ENCODE measurements at places on chromosomes 2 and 18.

DNA sequence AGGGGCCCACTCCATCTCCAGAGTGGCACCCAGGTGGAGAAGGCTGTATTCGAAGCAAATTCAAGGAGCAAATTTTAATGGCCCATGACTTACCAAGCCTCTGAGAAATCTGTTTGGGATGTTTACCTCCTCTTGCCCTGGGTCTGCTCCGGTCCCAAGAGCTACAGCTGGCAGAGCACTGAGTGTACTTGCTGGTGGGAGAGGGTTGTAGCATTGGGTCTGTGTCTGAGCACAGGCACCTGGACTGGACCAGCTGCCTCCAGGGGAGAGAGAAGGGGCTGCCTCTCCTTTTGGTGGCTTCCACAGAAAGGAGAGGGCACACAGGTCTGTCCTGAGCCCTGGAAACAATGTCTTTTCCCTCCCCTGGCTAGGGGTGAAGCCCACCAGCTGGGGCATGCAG is 9.8 kb downstream of the EN1 start:
- DNase-seq, result no peak

DNA sequence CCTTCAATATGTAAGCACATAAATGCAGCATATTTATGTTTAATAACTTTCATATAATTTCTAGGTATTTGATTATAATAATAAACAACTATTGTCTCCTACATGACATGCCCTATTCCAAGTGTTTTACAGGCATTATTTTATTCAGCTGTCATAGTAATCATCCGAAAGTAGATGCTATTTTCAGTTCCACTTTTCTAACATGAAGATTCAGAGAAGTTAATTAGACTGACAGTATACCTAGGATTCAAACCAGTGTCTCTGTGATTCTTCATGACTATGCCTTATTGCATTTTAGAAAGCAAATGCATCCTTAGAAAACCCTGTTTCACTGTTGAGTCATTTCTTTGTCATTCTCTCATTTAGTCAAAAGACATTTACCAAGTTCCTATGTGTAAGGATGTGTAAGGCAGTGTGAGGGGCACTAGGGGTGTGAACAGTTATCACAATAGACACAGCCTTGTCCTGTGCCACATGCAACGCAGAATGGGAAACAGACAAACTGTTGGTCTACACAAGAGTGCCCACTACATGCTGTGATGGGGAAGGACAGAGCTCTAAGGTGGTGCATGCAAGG is 79.8 kb downstream of the DTNA start:
- DNase-seq, result no peak

DNA sequence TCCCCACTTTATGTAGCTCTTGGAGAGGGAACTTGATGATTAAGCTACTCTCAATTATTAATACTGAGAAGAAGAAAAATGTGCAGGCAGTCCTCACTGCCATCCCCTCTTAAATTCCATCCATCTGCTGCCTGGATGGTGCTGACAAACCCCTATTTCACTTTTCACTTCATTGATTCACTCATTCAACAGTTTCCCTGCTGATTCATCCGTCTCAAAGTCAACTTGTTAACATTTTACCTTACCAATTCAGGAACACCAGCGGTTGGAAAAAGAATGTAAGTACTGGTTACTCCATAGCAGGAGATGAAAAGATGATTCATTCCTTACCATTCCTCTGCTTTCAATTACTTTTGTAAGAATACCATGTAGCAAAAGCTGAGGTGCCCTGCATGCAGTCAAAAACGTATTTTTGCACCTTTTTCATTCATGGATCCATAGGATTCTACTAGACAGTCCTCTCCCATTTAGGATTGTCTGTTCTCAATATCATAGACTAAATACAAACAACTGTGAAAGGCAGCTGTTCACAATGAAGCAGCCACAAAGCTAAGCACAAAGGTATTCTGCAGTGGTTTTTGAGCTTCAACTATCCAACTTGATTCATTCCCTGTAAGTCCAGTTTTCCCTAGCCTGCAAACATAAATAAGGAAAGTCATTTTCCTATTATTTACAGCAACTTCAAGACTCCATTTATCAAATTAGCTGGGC is 262.0 kb downstream of the MREG start:
- DNase-seq, result no peak

- DNase-seq, result no peak
Measured at GRCh38 chr2:101515477-101515876, 40.6 kb upstream of the RFX8 start.

GRCh38 chr18:811892-812375 is at the start of gene YES1:
Gene YES1, minus strand, starts transcription at chr18:812242. Its CDS starts 55,415 bp downstream, at chr18:756827.
- DNase-seq, result no peak

GRCh38 chr2:128986867-128987268 is 668.2 kb upstream of the HS6ST1 start:
- DNase-seq, result no peak

DNA sequence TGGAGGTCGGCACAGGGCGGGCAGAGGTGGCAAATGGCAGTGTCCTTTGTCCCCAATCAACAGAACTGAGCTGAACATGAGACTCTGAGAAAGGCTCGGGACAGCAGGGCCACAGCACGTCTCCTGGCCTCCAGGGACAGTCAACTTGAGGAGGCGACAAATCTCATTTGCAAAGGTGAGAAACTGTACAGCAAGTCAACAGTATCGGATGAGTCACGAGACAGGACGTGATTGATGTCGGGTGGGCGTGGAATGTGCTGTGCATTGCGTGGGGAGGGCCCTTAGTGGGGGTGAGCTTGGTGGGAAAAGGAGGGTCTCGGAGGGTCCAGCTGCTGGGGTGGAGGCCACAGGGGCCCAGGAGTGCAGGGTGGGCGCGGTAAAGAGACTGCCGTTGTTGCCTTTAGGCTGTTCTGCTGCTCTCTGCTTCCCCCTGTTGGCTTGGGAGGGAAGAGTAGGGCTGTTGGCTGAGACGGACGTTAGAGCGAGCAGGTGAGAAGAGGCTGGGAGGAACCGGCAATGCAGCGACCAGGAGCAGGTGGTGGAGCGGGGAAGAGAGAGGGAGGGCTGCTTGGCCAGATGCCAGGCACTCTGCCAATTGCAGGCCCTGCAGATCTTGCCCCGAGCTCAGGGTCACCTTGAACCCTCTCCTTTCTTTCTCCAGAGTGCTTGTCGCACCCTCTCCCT is 164.3 kb downstream of the BCL2 start:
- DNase-seq, result peak; percentile 95

DNA sequence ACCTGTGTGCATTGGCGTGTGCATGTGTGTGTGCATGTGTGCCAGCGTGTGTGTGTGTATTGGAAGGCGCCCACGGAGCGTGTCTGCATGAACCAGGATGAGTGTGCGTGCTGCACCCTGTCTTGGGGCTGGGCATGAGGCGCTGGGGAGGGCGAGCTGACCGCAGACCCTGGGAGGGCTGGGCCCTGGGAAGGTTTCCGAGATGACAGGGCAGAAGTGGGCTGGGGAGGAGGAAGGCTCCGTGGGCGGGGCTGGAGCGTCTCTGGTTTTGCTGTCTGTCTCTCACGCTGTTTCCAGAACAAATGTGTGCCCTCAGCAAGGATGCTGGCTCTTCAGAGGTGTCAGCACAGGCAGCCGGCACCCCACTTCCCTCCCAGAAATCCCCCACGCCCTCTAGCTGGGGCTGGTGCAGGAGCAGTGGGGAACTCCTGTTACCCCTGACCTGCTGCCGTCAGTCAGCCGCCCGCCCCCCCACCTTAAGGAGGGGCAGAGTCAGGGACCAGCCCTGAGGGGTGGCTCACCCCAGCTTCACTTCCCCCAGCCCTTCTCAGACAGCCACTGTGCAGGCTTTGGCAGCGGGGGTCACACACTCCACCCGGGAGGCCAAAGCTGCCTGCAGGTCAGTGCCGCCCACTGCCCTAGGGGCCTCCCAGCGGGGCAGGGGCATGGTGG is at the start of gene GPR35:
GPR35 (plus strand) TSS at position 531 of the 672 bp plus-strand sequence. CDS start 4,473 bp downstream, outside the sequence.
- no peak for DNase-seq

DNA sequence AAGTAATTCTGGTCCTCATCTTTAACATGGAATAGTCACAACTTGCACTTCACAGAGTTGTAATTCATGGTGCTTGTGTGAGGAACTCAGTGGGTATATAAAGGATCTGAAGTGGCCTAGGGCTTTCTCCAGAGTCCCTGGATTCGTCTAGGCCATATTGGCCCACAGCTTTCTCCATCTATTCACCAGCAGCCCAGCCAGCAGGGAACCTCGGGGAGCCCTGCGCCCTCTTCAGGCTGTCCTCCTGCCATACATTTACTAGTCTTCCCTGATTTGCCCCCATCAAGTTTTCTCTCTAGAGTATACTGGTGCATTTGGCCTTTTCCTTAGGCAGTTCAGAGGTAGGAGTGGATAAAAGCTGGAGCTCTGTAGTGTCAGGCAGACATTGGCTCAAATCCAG is 278.3 kb downstream of the MYCN start:
- no peak for DNase-seq

DNA sequence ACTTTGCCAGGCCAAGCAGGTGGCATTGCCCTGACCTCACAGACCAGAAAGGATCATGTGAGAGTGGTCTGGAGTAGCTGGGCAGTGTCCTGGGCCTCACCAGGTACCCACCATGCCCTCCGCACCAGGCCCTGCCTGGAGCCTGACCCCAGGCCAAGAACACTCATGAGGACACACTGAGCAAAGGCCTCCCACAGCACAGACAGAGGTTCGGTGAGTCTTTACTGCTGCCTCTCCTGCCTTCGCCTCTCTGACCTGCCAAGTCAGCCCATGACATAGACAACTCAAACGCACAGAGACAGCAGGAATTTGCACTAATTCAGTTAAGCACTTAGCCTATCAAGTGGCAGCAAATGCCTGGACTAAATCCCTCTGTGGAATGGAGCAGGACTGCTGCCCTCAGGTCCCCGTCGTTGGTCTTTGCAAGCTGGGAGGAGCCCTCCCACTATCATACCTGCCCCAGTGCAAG is 62.5 kb downstream of the RHOB start:
- DNase-seq, result no peak

GRCh38 chr2:108571286-108571685 is 37.0 kb downstream of the LIMS1 start:
- DNase-seq, result no peak

DNA sequence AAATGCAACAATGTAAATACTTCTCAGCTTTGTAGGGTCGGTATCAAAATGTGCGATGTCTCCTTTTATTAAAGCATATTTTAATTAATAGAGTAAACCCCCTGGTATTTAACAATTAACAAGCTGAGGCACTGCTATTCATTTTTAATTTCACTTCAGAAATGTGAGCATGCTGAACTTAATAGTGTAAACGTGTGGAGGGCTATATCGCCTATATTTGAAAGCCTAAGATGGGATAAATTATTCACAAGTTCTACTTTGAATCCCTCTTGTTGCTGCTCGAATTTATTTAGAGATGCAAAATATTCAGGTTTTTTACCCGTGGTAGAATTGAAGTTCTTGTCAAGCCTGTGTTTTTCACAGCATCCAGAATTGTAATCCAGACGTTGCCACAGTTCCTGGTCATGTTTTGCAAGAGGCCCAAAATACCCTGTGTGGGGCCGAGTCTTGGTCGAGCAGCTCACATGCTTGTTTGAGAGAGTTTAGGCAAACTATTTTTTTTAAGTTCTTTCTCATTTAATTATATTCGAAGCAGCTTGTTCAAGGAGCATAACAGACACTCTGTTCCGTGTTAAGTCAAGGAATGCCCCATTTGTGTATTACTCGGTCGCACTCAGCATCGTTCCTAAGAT is 2.5 kb downstream of the SALL3 start:
- no peak for DNase-seq

DNA sequence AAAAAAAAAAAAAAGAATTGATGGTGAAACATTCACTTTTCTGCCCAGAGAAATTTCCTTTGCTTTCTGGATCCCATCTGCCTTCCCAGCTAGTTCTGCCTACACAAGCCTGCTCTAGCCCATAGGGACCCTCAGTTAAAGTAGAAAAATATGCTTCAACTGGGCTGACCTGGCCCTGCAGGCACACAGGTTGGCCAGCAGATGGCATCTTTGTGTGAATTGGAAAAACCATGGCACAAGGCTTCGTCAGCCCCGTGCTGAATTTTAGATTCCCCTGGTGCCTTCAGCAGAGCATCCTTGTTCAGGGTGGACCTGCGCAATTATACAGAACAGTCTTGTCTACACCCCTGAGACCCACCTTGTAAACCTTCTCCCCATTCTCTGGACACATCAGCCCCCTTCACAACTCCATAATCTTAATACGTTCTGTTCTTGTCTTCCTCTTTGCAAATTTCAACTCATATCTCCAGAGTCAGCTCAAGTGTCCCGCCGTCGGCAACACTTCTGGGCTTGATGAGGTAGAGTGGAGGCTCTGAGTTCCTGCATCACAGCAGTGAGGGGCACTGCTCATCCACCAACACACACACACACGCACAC is 114.5 kb downstream of the INSIG2 start:
- DNase-seq, result peak; percentile 45

GRCh38 chr2:20504174-20504573 is 57.3 kb downstream of the RHOB start:
- no peak for DNase-seq

GRCh38 chr2:241870611-241871537 is 1.3 kb downstream of the RTP5 start:
- DNase-seq, result no peak

DNA sequence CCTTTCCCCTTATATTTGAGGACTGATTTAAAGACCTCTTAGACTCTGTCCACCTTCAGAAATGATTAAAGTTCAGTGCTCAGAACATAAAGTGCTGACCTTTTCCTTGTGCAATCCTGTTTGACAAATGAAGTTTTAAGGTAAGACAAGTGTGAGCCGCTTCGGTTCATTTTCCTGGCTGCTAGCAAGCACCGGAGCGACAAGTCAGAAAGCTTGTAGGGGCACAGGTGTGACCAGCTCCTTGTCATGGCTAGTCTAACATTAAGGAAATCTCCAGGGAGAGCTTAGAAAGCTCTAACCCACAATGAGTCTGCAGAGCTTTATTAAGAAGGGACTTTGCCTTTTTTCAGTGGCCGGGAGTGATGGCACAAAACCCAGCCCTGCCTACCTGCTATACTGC is 2.3 kb upstream of the NCKAP5 start:
- no peak for DNase-seq

DNA sequence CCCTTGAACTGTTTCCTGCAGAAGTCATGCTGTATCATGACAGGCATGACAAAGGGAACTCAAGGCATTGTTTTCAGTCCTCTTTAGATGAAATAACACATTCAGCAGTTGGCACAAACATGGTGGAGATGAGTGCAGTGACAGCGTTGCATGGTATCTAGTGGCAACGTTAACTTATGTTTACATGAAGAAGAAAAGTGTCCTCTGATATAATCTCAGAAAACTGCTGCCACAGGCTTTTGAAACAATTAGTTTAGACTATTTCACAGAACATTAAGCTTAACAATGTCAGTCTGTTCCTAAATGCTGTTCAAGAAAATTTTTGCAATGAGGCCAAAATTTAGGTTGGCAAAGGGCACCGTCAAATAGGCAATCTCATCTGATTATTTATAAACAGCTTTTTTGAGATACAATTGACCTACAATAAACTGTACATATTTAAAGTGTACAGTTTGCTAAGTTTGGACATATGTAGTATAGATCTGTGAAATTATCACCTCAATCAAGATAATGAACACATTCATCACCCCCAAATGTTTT is 64.7 kb downstream of the LYPD6B start:
- no peak for DNase-seq
